ENCODE measurements at places on chromosomes 6 and 20. TPM values are rescaled to one million over a fixed set of nuclear protein-coding genes. Genes with fewer than 3 reads are reported as not detected.
A peak's percentile ranks its signal among the peaks of the same experiment; 100 is the strongest.

Gene PRPH2
- not detected for total RNA-seq

Gene PM20D2
- total RNA-seq = 7.9 TPM

Gene SMIM8
- 6.2 TPM for total RNA-seq

Gene GNAS-AS1
- total RNA-seq = 1.3 TPM

Gene MCHR2
- total RNA-seq = not detected

Gene CTAGE9
- not detected for total RNA-seq

DNA sequence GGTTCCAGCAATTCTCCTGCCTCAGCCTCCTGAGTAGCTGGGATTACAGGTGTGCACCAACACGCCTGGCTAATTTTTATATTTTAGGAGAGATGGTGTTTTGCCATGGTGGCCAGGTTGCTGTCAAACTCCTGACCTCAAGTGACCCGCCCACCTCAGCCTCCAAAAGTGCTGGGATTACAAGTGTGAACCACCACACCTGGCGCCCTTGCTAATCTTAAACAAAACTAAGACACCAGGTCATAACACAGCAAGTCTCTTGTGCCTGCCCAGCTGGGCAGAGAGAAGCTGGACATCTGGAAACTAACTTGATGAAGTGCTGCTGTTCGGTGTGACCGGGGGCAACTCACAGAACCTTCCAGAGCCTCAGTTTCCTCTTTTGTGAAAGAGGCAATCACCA is 68.0 kb downstream of the PPP1R3G start:
- no peak for ATAC-seq

DNA sequence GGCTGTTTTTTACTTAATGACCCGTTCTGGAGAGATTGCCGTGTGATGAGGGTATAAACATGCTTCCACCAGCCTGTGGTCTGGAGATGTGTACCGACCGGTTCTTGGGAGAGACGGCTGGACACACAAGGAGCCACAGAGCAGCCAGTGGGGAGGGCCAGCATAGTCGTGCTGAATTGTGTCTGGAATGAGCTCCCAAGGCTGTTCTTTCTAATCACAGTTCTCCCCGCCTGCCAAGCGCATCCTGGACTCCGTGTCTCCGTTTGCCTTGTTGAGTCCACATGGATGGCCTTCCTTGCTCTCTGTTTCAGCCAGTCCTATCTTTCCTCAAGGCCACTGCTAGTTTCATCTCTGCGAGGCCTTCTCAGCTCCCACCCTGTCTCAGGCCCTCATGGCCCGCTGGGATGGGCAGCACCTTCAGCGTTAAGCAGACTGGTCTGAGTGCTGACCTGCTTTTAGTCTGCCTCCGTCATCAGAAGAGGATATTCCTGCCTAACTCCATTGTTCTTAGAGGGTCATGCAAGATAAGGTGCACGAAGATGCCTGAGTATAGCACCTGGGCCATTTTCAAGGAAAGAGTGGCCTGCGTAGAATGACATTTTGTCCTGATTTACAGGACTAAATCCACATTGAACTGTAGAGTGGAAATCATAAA is 20.6 kb downstream of the MANBAL start:
- ATAC-seq = no peak

DNA sequence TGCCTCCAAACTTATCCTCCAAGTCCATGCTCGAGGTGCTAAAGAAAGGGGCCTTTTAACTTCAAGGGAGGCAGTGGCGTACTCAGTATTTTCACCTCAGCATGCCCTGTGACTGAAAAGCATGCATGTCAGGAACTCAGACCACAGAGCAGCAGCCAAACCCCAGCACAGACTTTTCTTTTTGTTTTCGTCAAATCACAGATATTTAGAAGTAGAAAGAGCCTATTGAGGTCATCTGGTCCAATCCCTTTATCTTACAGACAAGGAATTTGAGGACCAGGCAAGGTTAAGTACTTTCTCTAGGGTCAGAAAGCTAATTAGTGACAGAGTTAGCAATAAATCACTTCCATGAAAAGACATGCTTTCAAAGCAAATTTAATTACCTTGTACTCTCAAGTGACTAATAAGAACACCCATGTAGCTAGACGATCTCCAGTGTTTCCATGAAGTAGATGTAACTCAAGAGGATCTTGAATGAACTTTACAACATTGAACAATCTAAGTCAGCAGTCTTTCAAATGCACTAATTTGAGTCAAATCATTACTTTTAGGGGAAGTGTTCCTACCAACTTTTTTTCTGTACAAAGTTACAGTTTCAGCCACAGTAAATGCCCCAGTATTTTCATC is 35.9 kb downstream of the MOXD1 start:
- peak; percentile 89 for ATAC-seq

DNA sequence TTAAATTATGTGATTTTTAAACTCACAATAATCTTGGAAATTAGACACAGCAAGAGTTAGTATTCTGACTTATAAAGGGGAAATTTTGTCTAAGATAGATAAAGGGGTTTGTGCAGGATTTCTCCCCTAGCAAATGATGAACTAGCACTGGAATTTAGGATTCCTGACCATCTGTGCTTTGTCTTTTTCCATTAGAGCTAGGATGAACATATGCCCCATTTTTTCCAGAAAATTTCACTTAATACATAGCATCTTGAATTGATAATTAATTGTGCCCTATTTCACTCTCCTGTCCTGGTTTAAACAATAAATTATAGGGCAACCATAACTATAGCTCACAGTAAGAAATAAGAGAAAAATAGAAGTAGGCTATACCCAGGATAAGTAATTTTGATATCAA is 601.0 kb downstream of the GRIK2 start:
- ATAC-seq = no peak

GRCh38 chr6:127585123-127585522 is 8.1 kb downstream of the C6orf58 start:
- no peak for ATAC-seq

GRCh38 chr6:43016176-43016942 is 2.3 kb downstream of the KLHDC3 start:
- ATAC-seq = no peak

GRCh38 chr6:149723771-149724417 is 6.0 kb upstream of the LATS1 start:
- ATAC-seq = peak; percentile 92

DNA sequence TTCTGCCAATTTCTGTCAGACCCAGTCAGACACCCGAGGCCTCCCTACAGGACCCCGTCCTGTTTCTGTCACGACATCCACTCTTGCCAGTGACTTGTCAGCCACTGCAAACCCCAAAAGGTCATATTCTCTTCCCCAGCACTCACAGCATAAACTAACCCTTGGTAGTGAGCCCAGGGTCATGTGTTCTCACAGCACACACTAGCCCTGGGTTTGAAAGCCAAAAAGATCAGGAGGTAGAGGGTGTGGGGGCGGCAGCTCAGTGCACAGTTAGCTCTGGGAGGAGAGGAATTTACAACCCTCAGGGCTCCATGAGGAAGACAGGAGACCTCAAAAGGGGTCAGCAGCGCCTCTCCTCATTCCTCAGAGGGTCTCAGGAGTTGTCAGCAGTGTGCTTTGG is 9.9 kb upstream of the SNX9 start:
- no peak for ATAC-seq

- no peak for ATAC-seq
Observed at GRCh38 chr6:147156799-147157382, 47.3 kb upstream of the STXBP5 start.

GRCh38 chr20:48777005-48777404 is 50.8 kb downstream of the PREX1 start:
- peak; percentile 15 for ATAC-seq

GRCh38 chr6:14674867-14675648 is 557.5 kb downstream of the CD83 start:
- peak; percentile 92 for ATAC-seq

DNA sequence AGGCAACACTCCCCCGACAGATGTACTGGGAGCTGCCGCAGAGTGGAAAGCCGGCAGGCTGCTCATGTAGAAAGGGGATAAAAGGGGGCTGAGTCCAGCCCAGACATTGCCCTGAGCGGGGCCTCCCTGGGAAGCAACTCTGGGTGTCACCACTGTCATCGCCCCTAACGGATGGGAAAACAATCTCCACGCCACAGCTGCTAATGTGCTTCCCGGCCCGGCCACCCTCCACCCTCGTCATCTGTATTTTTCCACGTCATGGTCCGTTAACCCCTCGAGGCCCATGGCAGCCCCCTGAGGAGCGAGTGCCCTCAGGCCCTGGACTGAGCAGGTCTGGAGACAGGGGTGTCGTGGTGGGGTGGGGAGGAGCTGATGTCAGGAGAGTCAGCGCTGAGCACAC is 227.4 kb downstream of the DLL1 start:
- ATAC-seq = no peak

DNA sequence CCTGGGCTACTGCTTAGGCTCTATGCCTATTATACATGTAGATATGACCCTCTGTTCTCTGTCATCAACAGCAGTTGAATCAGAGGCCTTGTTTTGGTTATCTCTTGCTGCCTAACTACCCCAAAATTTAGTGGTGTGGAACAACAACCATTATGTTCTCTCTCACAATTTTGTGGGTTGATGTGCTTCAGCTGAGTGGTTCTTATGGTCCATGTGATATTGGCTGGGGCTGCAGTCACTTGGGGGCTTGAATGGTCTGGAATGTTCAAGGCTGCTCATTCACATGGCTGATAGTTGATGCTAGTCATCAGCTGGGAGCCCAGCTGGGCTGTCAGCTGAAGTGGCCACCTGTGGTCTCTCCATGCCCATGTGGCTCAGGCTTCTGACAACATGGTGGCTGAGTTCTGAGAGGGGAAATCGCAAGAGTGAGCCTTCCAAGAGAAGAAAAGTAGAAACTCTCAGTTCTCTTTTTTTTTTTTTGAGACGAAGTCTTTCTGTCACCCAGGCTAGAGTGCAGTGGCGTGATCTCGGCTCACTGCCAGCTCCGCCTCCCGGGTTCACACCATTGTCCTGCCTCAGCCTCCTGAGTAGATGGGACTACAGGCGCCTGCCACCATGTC is 47.8 kb downstream of the SHLD1 start:
- ATAC-seq = no peak

GRCh38 chr20:2625062-2625461 is 27.4 kb upstream of the NOP56 start:
- no peak for ATAC-seq

- ATAC-seq = peak; percentile 80
Observed at GRCh38 chr6:38262609-38263008, 377.1 kb downstream of the BTBD9 start.

- no peak for ATAC-seq
Observed at GRCh38 chr20:60049601-60050000, 91.4 kb downstream of the CDH26 start.

- ATAC-seq = peak; percentile 72
Observed at GRCh38 chr6:4914420-4915159, 89.2 kb downstream of the RPP40 start.

GRCh38 chr20:20225325-20226043 is 142.4 kb upstream of the INSM1 start:
- ATAC-seq = no peak

DNA sequence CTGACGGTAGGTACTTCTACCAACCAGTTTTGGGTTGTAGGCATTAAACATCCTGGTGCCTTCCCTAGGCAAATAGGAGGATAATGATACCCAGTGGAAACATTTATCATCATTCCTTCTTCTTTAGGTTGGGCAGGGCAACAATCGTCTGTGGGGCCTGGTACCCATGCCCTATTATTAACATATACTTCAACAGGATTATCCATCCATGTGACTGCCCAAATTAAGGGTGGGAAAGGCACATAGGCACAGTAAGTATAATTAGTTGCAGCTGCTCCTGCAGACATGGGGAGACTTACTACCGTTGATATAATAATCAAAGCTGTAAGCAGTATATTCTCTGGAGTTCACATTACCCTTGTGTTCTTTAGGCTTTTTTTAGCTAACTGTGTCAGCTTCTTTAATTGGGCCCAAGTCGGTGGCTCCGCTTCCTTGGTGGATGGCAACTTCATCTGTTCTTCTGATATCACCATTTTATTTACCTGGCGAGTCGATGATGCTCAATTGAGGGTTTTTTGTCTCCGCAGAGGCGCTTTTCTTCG is 16.8 kb downstream of the RPL7L1 start:
- ATAC-seq = no peak

DNA sequence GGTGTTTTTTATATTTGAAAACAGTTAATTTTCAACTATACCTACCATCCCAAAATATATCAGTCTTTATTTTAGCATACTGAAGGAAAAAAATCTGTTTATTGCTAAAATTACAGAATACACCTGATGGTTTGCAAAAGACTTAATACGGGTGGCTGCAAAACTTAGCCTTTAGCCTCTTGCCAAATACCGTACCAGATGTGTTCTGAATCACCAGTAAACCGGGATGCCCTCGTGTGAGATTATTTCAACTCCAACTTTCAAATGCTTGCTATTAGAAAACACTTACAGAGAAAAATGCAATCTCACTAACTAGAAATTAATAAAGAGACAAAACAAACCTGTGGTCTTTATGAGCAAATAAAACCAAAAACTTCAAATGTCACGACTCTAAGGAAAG is 36.0 kb downstream of the REV3L start:
- no peak for ATAC-seq

DNA sequence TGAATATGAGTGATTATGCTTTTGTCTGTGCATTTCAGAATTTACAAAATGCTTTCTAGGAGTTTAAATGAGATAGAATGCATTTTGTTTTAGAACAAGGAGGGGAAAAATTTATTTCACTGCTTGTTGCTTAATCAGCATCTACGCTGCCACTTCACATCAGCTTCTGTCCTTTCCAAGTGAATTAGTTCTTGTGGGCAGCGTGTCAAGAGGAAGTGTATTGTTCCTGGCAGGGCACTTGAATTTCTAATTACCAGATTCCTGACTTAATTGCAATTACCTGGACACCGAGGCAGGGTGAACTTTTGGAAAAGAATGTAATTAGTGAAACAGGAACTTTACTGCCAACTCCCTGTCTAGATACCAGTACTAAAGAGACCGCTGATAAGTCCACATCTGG is 263.5 kb downstream of the TMEM242 start:
- ATAC-seq = no peak

GRCh38 chr6:39941138-39941537 is 6.9 kb upstream of the MOCS1 start:
- no peak for ATAC-seq

- ATAC-seq = no peak
Observed at GRCh38 chr6:116176596-116176995, 50.7 kb upstream of the COL10A1 start.

DNA sequence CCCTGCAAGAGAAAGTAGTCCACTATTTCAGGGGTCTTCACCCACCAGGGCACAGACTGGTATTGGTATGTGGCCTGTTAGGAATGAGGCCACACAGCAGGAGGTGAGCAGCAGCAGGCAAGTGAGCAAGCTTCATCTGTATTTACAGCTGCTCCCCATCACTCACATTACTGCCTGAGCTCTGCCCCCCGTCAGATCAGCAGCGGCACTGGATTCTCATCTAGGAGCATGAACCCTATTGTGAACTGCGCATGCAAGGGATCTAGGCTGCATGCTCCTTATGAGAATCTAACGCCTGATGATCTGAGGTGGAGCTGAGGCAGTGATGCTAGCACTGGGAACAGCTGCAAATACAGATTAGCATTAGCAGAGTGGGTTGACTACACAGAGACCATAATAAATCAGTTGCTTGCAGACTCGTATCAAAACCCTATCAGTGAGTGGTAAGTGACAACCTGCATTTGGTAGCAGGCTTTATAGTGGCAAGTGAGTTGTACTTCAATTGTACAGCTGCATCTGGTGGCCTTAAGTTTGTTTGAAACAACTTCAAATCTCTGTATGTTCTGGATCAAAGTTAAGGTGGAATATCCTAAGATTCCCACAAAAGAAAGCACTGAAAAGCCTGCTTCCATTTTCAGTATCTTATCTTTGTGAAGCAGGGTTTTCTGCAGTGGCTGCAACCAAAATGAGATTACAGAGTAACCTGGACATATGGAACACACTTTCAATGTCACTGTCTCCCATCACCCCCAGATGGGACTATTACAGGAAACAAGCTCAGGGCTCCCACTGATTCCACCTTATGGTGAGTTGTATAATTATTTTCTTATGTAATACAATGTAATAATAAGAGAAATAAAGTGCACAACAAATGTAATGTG is 12.8 kb downstream of the C6orf141 start:
- no peak for ATAC-seq

GRCh38 chr20:3364323-3365013 is 43.0 kb downstream of the DNAAF9 start:
- ATAC-seq = no peak
